ENCODE measurements at places on chromosomes 3 and 15.

DNA sequence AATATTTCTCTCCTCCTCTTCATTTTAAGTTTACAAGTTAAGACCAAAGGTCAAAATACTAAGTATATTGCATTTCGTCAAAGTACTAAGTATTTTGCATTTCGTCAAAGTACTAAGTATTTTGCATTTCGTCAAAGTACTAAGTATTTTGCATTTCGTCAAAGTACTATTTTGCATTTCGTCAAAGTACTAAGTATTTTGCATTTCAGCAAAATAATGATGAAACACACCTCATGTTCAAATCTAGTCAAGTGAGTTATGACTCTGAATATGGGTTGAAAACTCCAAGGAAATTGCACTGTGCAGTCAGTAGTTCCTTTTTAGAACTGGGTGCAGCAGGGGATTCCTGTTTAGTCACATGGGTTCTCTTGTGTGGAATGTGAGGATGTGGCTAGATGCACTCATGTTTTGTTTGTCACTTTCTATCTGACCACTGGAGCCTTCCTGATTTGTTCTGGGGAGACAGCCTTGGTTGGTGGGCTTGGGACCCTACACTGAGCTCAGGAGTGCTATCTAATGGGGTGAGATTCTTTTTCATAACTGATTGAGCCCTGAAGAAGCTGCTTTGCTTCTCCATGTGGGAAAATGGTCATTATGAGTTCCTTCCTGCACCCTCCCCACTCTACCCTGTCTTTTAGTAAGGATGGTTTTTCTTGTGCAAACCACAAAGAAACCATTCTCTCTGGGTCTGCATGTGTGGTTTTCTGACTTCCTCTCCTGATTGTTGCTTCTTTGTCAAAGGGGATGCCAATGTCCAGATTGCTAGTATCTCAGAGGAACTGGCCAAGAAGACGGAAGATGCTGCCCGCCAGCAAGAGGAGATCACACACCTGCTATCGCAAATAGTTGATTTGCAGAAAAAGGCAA lies 73.4 kb downstream of the CCK start:
- DNase-seq: no peak

GRCh38 chr3:1235526-1236120 lies 142.8 kb downstream of the CNTN6 start:
- DNase-seq: no peak

DNA sequence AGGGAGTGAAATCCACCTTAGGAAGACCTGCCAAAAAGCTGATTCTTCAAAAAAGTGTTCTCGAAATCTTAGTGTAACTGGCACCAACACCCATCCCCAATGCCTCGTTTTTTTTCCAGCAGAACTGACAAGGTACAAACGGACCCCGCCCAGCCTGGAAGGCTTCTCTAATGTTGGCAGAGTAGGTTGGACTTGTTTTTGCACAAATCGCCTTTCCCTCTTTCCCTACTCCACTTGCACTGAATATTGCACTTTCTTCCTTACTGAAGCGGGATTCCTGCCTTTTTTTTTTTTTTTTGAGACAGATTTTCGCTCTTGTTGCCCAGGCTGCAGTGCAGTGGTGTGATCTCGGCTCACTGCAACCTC lies 544 bp upstream of the TIMMDC1 start:
- no peak for DNase-seq

DNA sequence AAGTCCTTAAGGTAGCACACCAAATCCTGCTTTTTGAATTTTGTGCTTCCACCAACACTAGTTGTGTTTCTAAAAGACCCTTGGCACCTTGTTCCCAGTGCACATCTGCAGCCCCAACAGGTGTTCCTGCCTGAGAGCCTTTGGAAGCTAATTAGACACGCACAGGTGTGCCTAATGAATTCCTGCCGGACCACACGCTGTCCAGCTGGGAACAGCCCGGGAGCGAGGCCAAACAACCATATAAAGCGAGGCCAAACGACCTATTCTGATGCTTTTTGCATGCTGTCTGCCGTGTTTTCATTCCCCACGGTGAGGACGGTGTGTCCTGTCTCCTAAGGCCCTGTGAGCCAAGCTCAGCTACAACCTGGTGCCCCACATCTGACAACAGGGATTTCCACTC lies 99.5 kb downstream of the ATG7 start:
- no peak for DNase-seq

GRCh38 chr3:192417559-192418055 lies 309.7 kb downstream of the FGF12 start:
- DNase-seq: no peak

GRCh38 chr3:16511681-16512434 lies 1.6 kb downstream of the RFTN1 start:
- DNase-seq: no peak

- no peak for DNase-seq
These were observed 812.3 kb downstream of the NSUN3 start for GRCh38 chr3:94875149-94875548.

GRCh38 chr3:143070977-143071551 lies 48.5 kb upstream of the CHST2 start:
- no peak for DNase-seq

- no peak for DNase-seq
These were observed 305.6 kb upstream of the STT3B start for GRCh38 chr3:31227131-31227562.

DNA sequence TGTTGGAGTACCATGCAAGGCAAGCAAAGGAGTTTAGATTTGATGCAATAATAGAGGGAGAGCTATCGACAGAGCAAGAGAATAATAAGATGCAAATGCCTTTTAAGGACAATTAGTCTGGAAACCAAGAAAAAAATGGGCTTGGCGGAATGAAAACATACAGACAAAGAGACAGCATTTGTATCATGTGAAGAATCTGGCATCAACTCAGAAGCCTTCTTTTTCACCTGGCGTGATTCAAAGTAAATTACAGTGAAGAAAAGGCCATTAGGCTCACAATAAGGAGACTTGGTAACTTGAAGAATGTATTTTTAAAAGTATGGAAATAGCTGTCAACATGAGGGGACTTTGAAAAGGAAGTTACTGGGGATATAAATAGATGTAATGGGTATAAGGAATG lies 521.2 kb upstream of the GOLIM4 start:
- DNase-seq: no peak

DNA sequence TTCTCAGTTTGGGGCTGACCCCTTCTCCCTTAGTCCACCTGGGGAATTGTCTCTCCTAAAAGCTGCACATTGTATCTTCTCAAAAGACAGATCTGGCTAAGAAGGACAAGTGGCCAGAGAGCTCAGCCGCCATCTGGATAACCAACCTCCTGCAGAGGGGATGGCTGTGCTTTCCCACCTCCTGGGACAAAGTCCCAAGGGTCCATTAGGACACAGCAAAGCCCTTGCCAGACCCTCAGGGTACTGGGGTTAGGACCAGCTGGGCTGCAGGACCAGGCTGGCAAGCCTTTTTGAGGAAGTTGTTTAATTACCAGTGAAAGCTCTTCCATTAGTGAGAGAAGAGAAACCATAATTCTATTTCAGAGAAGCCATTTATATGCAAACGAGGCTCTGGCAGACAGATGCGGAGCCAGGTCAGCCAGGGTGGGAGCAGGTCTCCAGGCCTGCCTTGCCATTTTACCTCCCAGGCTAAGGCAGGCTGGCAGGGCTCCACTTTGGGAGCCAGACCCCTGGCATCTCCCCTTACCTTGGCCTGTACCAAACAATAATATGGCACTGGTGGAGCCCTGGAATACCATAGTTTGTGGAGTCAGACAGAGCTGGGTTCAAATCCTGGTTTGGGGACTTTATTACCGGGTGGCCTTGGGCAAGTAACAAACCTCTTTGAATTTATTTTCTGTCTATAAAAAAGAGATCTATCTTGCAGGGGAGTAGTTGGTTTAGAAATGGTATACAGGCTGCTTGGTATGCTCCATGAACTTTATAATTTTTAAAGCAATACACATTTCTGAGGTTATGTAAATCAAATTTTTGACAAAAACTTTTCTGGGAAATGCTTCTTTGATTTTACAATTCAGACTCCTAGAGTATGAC lies 17.9 kb downstream of the SHF start:
- DNase-seq: no peak

All from DMS79 (cell line).